Stimulated activated CD4-positive, alpha-beta T cell treated with anti-CD3 and anti-CD28 coated beads, Interleukin-12 subunit alpha, Interleukin-12 subunit beta, amount 100 ng/mL, for 24 hours (primary cell): ENCODE measurements at places on chromosomes 11 and 22.

DNA sequence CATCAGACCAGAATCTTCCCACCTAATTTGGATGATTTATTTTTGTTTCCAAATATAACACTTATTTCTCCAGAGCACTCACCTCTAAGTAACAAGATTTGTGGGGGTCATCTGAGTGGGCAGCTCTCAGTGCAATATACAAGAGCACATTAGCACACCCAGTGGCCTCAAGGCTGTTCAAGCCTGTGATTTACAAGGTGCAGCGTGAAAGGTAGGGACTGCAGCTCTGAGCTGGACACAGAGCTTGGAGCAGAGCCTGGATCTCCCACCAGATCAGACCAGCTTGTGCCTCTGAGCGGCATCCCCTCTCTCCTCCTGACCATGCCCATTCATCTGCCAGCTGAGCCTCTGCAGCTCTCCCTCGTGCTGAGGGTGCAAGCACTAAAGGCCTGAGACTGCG, 323.3 kb upstream of the ZC3H12C start:
- DNase-seq: no peak

DNA sequence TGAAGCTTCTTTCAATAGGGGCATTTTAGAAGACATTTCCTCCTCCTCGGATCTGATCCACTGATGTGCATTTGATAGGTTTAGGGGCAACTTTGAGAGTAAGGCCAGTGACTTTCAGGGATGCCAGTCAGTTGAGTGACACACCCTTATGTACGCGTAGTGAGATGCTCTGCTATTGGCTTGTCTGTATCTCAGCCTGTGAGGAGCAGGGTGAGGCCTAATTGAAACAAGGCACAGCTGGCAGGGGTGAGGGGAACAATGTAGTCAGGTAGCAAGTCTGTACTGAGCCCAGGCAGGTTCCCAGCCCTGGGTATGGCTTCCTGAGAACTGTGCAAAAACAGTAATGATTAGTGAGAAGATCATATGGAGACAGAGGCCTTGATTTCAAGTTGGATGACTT, 61.5 kb downstream of the STIM1 start:
- DNase-seq: peak; percentile 8

- DNase-seq: no peak
These were observed 7.4 kb upstream of the HEPACAM start for GRCh38 chr11:124943254-124943616.

DNA sequence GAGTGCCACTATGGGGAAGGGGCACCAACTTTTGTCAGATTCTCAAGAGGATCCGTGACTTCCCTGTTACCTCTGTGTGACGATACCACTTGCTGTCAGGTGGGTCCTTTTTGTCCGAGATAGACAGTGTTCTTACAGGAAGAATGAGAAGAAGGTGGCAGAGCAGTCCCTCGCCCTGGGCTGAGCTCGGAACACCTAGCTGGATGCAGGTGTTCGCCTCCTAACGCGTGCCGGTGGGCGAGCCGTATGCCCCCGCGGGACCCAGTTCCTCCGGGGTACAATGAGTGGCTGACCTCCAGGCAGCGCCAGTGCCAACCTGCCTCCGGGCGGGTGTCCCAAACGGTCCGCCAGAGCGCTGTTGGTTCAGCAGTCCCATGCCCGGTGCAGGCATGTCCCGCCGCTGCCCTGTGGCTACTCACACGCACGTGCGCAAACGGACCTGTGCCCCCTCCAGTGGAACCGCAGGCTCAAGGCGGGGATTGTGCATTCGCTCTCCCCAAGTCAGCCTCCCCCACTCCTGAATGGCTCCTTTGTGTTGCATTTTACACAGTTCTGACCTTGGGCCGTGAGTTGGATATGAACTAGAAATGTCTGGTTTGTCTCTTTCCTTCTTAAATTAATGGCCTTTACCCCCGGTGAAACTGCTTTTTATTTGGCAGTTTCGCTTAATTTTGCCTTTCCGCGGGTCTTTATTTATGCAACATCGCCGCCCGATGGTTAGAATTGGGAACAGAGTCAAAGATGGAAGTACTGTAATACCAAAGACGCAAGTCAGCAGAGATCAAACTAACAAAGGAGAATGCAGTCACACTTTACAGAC, 1.1 kb upstream of the ABTB2 start:
- DNase-seq: peak; percentile 47

DNA sequence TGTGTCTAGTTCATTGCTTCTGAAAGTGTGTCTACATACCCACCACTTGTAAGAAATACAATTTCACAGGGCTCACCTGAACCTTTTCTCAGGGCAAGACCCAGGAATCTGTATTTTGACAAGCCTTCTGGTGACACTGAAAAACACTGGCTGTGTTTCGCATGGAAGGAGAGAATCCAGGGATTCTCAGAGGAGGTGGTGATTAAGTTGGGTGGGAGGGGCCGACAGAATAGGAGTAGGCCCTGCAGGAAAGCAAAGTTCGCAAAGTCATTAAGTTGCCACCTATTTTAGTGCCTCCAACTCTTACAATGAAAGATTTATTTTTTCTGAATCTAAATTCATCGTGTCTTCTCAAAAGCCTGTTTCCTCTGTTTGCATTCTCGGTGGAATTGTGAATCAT, 186.8 kb downstream of the FAT3 start:
- DNase-seq: no peak
